Renal pelvis (tissue), 12 donors: ENCODE measurements at places on chromosomes 7 and 10. TPM values are rescaled to one million over a fixed set of nuclear protein-coding genes. Genes with fewer than 3 reads are reported as not detected.

DNA sequence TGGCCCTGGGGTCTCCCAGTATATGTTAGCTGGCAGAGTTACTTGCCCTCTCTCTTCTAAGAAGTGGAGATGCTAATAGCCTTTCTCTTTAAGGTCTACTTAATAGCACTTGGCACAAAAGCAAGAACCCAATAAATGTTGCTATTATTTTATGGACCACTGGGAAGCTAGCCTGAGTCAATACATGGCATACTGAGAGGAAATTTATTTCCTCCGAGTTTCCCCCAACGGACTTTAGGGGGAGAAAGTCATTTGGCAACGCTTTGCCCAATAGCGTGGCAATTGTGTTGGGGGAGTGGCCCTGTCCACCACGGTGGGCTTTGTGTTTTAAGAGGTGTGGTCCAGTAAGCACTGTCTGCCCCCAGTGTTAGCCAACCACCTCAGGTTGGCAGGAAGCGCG, 87.4 kb upstream of the SMNDC1 start:
- no peak for DNase-seq

- DNase-seq, result no peak
Measured at GRCh38 chr10:2130705-2131305, 393.5 kb upstream of the ADARB2 start.

DNA sequence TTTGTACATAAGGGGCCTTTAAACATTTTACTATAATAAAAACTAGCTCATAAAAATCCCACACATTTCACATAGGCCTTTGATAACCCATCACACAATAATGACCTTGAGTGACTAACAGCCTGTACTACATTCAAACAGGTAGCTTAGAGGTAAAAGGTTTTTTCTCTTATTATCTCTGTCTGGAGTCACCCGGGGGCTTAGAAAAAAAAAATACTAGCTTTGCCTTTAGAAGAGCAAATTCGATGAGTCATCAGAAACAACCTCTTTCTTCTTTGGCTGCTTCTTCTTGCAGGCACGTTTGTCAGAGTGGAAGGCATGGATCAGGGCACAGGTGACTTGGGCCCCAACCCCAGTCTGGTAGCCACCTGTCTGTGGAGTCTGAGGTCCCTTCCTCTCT, 43.4 kb upstream of the ADO start:
- DNase-seq, result no peak

DNA sequence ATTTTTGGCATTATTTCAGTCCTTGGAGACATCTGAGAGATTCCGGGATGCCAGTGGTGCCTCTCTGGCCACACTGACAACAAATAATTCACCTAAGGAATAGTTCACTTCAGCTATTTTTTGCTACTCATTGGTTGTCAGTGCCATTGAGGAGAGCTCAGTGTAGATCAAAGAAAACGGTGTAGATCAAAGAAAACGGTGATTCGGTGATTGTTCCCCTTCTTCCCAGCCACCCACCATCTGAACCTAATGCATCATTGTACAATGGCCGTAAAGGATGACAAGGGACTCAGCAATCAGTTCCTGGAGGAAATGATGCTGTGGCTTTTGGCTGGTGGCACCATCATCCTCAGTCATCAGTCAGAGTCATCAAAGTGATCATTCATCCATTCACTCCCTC, 80.6 kb downstream of the PTPRZ1 start:
- DNase-seq, result no peak

HK1 gene
- polyA plus RNA-seq, result 48.5 TPM

GRCh38 chr7:77393261-77393660, 22.9 kb downstream of the GSAP start:
- no peak for DNase-seq

LRRC4 gene
- 6.7 TPM for polyA plus RNA-seq

DNA sequence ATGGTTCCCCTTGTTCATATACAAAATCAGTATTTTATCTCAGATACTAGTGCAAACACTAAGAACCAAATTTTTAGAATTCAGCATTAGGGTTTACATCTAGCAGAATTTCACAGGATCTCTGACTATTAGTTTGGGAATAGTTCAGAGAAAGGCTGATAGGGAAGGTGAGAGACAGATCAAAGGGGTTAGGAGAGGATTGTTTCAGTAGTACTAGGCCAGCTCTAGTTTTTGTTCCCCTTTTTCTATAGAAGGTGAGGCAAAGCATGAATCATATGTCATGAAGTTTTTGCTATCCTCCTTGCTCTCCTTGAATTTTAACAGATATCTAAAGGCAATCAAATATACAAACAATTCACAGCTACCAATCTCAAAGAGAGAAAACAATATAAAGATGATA, 26.1 kb upstream of the CTNNA3 start:
- no peak for DNase-seq

DNA sequence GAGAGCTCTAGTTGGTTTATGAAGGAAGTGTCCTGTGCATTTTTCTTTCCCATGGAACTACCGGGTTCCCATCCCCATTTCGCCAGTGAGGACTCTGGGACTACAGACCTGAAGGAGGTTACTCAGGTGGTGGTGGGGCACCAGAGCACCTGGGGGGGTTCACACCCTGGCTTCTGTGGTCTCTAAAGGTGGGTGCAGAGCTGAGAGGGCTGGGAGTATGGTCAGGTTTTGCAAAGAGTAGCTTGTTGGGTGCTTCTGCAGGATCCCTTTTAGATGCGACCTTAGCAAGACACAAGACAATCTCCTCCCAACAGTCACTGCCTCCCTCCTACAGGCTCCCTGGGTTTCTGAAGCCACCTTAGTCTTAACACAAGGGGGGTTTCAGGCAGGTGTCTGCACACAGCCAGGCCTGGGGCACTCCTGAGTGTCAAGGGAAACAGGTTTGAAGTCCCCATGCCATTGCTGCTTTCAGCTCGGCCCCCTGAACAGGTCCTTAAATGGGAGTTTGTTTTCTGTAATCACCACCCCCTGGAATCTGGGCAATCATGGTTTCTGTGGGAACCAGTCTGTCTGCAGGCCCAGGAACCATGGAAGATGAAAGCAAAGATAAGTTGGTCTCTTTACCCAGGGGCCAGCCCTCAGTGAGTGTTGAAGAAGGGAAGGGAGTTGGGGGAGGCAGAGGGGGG, 9.9 kb upstream of the CXCL12 start:
- DNase-seq, result no peak
